ENCODE measurements at places on chromosomes 1 and 21. TPM values are rescaled to one million over a fixed set of nuclear protein-coding genes. Genes with fewer than 3 reads are reported as not detected.
A peak's percentile ranks its signal among the peaks of the same experiment; 100 is the strongest.

The SUSD4 gene
- 3.3 TPM for total RNA-seq

The CD247 gene
- total RNA-seq = 8.7 TPM

The SYCP1 gene
- total RNA-seq = not detected

The SERPINC1 gene
- total RNA-seq = 1.5 TPM

The LAMC1 gene
- 232 TPM for total RNA-seq

GRCh38 chr1:107682467-107682866, 282.5 kb downstream of the VAV3 start:
- no peak for DNase-seq

The TP73 gene
- total RNA-seq = 4.8 TPM

The MANEAL gene
- 3.1 TPM for total RNA-seq

The MTARC2 gene
- 52.3 TPM for total RNA-seq

- no peak for DNase-seq
Measured at GRCh38 chr1:228312136-228312764, 94.4 kb downstream of the TRIM11 start.

The TGFBR3 gene
- total RNA-seq = 33.5 TPM

- peak; percentile 84 for DNase-seq
Measured at GRCh38 chr1:182616130-182617013, 12.2 kb upstream of the RGS16 start.

GRCh38 chr21:44950351-44950750, 10.5 kb downstream of the SLX9 start:
- no peak for DNase-seq

DNA sequence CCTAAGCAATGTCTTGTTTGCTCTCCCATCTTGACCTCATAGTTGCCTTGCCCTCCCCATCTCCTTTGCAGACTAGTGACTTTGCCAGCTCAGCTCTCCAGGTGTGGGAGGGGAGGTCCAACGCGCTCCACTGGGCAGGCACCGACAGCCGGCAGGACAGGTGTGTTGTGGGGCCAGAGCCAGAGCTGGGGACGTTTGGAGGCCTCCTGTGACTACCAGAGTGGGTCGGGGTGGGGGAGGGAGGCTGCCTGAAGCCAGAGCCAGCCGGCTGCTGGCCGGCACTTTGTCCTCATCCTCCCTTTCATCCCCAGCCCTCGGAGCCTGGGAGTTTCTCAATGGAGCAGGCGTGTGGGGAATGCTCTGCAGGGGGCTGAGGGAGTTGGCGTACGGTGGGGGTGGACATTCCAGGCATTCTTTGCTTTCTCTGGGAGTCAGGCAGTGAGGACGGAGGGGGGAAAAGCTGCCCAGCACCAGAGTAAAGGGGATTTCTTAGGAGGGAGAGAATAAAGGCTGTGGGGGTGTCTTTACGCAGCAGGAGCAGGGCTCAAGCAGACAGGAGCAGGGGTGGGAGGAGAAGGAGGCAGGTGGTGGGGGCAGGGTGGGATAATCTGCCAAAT, 20.2 kb downstream of the NUAK2 start:
- peak; percentile 85 for DNase-seq

DNA sequence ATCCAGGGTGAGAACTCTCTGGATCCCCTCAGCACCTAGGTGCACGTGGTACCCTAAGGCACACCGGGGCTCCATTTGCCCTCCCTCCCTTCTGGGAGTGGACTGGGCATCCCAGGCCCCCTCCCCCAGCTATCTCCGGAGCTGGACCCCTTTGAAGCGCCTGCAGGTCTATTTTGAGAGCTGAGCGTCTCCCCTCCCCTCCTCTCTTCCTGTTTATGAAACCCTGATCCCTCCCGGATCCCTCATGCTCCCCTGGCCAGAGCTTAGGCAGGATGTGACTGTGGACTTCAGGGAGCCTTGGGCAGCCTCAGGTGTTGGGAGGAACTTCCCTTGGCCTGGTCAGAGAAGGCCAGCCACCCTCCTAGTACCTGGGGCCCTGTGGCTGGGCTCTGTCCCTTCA, 10.2 kb downstream of the RPS6KA1 start:
- DNase-seq = no peak

The C8A gene
- total RNA-seq = not detected

The NUP210L gene
- 0.11 TPM for total RNA-seq

DNA sequence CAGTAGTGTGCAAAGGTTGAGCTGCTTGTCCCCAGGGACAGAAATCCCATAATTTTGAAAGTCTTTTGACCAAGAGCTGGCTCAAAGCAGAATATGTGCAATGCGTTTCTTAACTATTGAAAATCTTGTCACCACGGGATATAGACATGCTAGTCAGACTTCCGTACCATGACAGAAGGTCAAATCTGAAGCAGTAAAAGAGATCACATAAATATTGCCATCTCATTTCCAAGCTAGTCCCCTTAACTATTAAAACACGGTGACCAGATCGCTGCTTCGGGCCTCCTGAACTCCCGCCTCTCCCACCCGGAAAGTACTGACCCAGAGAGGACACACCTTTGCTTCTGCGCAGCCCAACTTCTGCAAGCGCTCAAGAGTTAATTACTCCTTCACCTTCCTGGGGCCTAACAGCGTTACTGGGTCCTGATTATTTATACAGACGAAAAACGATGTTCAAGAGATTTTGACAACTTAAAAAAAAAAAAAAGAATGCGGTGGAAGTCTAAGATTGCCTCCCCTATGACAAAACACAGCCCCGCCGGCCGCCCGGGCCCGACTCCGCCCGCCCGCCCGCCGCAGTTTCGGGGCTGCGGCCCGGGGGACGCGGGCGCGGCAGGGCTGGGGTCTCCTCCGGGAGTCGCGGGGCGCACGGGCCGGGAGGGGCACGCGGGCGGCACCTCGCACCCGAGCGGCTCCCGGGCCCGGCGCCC, 692 bp downstream of the SORT1 start:
- no peak for DNase-seq

DNA sequence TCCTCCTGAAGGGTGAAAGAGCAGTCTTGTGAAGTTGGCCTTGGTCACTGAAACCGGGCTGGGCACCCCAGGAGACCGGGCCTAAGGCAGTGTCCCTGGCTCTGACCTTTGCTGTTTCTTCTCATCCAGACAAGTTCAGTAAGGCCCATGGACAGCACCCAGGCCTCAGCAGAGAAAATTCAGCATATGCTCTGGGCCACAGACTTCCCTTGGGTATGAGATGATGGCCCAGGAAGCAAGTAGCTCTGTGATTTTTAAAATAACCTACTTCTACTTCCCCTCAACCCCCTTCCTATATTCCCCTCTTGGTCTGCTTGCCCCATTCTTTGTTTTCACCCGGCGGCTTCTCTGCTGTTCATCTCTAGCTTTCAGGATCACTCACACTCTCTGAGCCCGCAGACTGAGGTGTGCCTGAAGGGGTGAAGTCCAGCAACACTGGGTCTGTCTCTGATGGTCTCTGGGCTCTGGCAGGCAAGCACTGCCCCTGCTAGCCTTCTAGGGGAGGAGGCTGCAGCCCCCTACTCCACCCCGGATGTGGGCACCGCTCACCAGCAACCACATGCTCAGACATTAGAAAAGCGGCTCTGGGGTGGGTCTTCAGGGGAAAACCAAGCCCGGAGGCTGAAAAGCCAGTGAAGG, 2.9 kb upstream of the GPR25 start:
- peak; percentile 29 for DNase-seq

DNA sequence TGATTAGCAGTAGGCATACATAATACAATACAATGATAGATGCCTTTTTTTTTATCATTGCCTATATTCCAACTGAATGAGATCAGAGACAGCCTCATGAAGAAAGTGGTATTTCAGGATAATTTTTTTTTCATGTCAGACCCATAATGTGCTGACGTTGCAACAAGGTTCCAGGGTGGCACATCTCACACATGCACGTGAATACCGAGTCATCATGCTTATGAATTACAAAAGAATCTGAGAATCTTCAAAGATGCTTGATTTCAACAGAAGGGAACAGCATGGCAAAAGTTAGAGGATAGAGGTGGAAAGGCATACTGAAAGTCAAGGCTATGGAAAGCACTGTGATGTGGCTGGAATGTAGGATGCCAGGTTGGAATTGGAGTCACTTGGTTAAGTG, 5.0 kb upstream of the RNF11 start:
- no peak for DNase-seq

The VANGL1 gene
- 11.4 TPM for total RNA-seq

GRCh38 chr1:109610609-109611307, 8.7 kb downstream of the GNAT2 start:
- no peak for DNase-seq

- DNase-seq = no peak
Measured at GRCh38 chr1:238254935-238255334, 364.2 kb upstream of the ZP4 start.

The CGN gene
- 51.6 TPM for total RNA-seq

- DNase-seq = peak; percentile 95
Measured at GRCh38 chr1:212606395-212607205, 2.0 kb upstream of the ATF3 start.

GRCh38 chr21:36260802-36261201, 59.2 kb upstream of the MORC3 start:
- no peak for DNase-seq

GRCh38 chr1:71586030-71586429, 505.2 kb upstream of the ZRANB2 start:
- DNase-seq = no peak

The IL19 gene
- not detected for total RNA-seq

DNA sequence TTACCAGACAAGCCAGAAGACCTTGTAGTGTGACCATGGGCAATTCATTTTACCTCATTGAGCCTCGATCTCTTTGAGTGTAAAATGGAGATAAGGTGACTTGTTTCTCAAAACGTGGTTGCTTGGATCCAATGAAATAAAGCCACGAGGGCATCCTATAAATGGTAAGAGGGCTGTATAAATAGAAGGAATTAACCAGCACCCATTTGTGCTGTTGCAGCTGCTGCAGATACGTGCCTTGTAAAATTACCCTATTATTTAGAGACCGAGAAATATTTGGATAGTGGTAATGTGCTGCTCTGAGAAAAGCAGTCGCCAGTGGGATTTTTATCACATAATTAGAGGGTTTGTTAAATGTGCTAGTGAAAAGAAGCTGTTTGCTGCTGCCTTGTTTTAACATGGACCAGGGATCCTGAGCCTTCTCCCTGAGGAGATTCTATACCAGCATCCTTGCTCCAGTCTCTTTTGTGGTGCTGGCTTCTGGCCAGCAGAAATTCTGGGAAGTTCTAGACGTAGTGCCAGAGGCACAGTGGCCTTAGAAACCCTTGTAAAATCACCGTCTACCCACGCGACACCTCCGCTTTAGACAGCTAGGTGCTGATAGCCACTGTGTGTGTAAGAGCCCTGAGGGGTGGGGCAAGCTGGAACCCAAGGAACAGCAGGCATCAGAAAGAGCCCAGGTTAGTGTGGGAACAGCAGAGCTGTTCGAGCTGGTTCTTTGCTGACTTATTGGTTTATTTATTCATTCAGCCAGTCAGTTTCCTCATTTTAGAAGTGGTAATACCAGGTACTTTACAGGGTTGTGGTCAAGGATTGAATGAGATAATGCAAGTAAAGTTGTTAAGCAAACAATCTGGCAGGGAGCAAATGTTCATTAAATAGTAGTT, 137.5 kb downstream of the NOS1AP start:
- DNase-seq = peak; percentile 91

DNA sequence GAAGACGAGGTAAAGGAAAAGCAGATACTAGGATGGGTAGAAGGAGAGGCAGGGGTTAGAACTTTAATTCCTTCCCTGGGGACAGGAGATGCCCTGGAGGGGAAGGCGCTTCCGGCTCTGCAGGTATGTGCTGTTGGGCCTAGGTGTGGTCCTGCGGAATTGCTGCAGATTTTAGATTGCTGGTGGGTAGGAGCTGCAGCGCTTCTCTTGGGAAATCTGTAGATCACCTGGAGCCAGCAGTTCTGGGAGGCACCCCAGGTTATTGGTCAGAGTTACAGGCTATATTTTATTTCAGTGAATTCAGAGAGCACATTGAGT, 1.1 kb downstream of the MGST3 start:
- no peak for DNase-seq

The PLA2G2F gene
- total RNA-seq = not detected

DNA sequence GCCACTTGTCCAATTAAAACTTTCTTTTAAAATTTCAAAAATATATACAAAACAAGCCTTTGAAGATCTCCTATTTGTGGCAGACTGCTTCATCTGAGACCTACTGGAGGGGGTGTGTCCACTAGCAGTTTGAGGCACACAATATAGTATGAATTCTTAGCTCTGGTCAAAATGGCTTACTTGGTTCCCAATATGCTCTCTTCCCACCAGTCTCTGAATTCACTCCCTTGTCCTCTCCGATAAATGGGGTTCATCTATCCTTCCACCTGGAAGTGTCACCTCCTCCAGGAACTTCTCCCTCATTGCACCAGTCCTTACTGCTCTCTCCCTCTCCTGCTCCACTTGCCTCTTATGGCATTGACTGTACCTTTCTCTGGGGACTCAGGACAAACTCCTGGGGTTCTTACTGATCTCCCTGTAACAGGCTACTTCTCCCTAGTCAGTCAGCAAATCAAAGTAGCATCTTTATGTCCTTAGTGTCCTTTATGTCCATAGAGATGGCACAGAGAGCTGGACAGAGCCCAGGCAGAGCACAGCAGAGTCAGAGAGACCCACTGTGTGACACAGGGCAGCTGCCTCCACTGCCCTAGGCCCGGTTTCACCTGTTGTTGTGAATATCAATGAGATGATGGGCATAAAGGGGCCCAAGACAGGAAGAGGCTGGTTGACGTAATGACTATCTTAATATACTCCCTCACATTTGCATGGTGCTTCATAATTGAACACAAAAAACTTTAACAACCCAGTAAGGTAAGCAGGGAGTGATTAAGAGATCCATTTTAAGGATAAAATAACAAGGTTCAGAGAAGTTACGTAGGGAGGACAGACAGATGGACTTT, 3.6 kb downstream of the ASAP3 start:
- no peak for DNase-seq

The PGLYRP3 gene
- not detected for total RNA-seq

- DNase-seq = no peak
Measured at GRCh38 chr1:219119839-219120238, 53.8 kb upstream of the LYPLAL1 start.

The BOLA1 gene
- total RNA-seq = 13.9 TPM

- DNase-seq = no peak
Measured at GRCh38 chr1:97034651-97035050, 313.1 kb downstream of the PTBP2 start.

The FMOD gene
- total RNA-seq = 46.7 TPM

The C1orf141 gene
- 9.2 TPM for total RNA-seq

The TIAM1 gene
- total RNA-seq = 13.4 TPM

DNA sequence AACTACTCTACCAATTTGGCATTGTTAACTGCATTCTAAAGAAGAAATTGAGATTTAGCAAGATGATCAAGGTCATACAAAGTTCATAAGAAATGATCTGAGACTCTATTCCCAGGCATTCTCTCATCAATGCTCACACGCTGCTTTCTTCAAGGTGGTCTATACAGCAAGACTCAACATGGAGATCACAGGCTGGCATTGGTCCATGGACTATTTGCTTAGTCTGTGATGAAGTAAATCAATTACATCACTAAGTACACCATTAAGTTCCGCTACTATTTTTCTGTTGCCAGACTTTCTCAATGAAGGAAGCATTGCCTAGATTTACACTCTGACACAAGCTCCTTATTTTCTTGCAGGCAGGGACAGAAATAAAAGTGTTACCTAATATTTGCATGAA, 51.9 kb upstream of the CYP2J2 start:
- DNase-seq = no peak

- DNase-seq = no peak
Measured at GRCh38 chr1:88399690-88400089, 284.4 kb upstream of the PKN2 start.

- no peak for DNase-seq
Measured at GRCh38 chr1:112507921-112508277, 866 bp upstream of the WNT2B start.

The SGIP1 gene
- 24.6 TPM for total RNA-seq
